ENCODE measurements at places on chromosomes 11 and 22.
A peak's percentile ranks its signal among the peaks of the same experiment; 100 is the strongest.

- DNase-seq = no peak
These were observed 11.2 kb upstream of the SF1 start for GRCh38 chr11:64789331-64790204.

DNA sequence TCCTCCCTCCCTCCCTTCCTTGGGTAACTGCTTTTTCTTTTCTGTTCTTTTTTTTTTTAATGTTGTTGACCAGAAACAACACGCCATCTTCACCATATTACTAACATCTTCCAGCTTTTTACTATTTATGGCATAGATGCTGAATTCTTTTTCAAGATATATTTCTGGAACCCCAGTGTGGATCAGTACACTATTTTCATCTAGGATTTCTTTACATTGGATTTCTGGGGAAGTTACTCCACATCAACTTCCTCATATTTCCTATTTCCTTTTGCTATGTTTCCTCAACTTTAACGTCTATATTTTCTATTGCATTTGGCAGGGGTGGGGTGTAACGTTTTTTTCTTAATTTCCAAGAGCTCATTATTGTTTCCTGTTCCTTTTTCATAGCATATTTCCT lies 7.0 kb downstream of the PGM2L1 start:
- DNase-seq = no peak

DNA sequence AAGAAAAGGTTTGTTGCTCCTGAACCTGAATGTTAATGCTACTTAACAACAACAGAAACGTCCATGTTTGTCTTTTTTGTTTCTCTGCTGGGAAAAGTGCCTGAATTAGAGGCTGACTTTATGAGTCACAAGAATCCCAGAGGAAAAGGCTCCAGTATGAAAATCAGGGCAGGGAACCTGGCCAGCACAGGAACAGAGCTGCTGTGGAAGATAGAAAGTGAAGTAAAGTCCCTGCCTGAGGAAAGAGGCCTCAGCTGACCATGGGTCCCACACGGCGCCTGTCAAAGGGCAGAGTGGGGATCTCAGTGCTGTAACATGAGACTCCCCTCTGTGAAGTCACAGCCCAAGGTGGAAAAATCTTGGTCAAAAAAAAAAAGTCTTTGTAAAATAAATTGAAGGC lies 632.3 kb upstream of the CCDC90B start:
- DNase-seq = no peak

- DNase-seq = no peak
These were observed 2.9 kb downstream of the SC5D start for GRCh38 chr11:121295246-121296029.

DNA sequence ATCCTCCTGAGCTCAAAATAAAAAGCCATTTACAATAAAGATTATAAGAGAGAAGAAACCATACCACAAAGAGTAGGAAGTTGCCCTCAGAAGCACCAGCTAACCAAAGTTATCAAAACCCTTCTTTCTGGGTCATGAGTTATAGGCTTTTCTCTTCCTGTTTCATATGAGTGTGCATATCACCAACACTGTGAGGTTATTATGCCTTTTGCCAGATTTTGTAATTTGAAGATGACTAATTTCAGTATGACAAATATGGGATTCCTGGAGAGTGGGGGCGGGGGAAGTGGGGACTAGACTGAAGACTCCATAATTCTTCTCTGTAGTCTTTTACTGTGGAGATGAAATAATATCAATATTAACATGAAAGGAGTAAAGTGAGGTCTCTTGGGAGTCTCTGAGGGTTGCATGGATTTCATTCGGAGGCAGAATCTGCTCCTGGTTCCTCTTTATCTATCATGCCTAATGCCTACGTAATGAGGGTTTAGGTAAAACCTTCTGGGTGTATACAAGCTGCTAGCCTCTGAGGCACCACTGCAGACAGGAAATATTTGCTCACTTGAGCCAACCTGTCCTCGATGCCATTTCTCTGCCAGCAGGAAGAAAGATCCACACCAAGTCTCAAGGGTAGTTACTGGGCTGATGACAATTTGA lies 2.1 kb downstream of the LPXN start:
- DNase-seq = peak; percentile 95

- DNase-seq = no peak
These were observed 460.5 kb downstream of the LRRC4C start for GRCh38 chr11:40998920-40999319.

- no peak for DNase-seq
These were observed 6.2 kb upstream of the FTH1 start for GRCh38 chr11:61973476-61974162.

DNA sequence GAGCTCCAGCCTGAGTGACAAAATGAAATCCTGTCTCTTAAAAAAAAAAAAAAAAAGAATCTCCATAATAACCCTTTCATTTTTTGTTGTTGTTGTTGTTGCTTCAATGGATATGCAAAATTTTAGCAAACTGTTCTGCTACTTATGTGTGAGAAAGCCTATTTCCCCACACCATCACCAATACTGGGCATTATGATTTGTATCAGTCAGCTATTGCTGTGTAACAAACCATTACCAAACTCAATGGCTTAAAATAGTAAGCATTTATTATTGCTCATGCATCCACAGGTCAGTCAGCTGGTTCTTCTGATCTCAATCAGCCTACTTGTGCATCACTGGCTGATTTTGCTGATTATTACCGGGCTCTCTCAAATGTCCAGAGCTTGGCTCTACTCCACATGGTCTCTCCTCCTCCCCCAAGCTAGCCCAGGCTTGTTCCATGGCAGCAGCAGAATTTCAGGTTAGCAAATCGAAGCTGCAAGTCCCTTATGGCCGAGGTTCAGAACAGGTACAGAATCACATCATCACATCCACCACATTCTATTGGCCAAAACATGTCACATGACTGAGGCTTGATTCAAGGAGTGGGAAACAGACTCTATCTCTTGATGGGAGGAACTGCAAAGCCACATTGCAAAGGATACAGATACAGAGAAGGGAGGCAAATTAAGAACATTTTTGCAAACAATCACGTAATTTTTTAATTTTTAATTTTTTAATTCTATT lies 135.1 kb downstream of the MN1 start:
- DNase-seq = no peak

- no peak for DNase-seq
These were observed 611.6 kb downstream of the INSC start for GRCh38 chr11:15726221-15726746.

- DNase-seq = no peak
These were observed 31.8 kb upstream of the NNMT start for GRCh38 chr11:114264381-114264780.

DNA sequence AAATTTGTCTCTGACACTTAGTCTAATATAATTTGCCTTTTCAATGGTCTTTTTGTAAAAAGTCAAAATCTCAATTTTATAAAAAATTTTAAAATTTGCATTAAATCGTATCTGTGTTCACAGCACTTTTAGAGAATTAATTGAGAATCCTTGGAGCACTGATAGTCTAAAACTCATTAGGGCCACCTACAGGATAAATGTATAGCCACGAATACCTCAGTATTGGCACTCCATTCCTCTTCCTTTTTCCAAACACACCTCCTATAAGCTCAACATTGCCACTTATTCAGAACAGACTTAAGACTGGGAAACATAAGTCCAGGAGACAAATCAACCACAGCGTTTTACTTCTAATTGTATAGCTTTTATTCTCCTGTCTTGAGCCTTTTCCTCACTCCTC lies 776.0 kb upstream of the ARHGAP42 start:
- no peak for DNase-seq

- DNase-seq = no peak
These were observed 32.2 kb downstream of the TSPAN18 start for GRCh38 chr11:44758983-44759382.

DNA sequence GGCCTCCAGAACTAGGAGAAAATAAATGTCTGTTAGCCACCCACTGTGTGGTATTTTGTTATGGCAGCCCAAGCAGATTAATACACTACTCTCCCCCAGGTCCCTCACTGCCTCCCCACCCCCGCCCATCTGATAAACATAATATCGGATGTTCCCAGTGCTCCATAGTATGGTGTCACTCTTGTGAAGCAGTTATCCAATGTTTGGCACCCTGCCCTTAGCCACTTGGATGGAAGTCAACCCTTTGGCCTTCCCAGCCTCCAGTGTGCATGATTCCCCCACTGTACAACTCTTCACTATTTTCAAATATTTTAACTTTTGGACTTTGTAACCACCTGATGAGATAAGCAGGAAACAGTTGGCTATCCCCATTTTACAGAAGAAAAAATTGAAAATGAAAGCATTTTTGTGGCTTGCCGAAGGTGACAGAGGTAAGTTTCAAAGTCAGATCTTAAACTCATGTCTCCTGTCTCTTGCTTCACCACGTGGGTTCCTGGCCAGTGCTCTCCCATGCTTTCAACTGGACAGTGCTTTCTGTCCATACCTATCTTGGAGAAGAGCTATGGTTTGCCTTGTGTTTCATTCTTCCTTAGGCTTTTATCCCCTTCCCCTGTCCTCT lies 53.2 kb downstream of the ALX4 start:
- DNase-seq = no peak

- DNase-seq = no peak
These were observed 50.0 kb downstream of the BID start for GRCh38 chr22:17724241-17724640.

DNA sequence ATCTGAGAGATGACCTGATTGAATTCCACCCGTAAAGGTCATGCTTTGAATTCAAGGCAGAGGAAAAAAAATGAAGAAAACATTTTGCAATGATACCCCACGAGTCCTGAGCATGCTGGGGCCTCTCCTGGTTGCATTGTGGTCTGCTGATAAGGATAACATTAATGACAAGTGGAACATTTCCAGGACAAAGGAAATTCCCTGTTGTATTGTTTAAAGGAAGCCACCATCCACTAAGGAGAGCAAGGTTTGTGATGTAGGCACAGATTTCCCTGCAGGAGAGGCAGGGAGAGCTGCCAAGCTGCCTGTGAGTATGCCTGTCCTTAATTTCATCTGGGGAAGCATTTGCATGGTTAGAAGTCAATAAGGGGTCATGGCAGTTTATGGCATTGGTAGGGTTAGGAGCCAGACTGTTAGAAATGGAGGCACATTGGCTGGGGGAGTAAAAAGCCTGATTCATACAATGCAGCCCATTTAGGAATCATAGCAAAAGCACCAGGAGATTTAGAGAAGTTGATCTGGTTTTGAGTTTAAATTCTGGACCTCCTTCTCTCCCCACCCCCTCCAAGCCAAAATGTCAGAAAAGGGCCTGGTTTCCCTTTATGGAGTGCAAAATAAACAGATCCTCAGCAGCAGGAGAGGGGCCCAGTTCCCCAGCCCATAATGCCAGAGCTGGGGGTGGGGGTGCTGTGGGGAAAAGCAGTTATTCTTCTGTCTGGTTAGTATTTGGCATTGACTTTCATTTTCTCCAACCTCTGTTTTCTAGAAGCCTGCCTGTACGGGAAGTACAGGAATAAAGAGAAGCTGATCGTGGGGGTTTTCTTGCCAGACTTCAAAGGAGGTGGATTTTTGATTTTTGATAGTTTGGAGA lies 22.1 kb downstream of the FLI1 start:
- peak; percentile 68 for DNase-seq

DNA sequence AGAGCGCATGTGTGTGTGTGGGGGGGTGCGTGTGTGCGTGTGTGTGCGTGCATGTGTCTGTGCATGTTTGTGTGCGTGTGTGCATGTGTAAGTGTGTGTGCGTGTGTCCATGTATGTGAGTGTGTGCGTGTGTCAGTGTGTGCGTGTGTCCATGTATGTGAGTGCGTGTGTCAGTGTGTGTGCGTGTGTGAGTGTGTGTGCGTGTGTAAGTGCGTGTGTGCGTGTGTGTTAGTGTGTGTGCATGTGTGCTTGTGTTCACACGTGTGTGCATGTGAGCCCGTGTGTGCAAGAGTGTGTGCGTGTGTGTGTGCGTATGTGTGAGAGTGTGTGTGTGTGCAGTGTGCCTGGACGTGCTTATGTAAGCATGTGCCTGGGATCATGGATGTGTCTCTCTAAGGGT lies 14.7 kb upstream of the APOL6 start:
- no peak for DNase-seq

All from GM23248 (cell line).